ENCODE measurements at places on chromosomes 2 and 18.

DNA sequence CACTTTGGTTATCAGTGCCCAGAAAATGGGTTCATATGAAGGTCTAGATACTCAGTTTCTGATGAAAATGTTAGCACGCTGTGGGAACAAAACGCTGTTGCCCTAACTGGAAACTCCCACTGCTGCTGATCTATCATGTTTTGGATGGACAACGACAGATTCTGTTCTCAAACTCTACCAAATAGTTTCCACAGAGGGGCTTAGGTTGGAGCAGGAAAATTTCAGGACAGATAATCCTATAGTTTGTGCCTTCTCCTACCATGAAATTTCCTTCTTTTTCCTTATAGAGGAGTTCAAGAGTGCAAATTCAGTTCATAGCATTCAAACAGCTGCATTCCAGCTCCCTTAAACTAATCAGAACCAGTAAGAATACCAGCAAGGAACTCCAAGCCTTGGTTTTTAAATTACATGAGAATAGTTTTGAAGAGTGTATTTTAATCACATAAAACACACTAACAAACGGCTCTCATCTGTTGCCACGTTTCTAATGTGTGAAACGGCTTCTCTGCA is 58.7 kb upstream of the RALBP1 start:
- DNase-seq: no peak

DNA sequence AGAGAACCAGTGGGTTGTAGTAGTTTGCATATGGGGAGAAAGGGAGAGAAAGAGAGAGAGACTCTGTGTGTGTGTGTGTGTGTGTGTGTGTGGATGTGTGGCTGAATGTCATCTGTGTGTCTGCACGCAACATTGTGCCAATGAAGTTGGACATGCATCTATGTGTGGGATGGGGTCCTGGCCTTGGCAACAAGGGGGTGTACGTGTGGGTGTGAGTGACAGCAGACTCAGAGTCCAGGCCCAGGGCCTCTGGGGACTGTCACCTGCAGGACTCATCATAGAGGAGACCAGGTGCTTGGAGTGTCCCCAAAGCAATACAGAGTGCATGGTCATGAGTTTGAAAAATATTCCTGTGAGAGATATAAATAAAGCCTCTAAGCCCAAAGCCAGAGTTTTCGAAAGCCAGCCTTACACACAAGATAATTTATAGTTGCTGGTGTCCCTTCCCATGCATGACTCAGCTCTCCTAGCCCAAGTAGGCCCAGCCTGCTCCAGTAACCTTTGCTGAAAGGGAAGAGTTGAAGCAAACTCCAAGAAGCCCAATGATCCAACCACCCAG is 59.9 kb downstream of the TNP1 start:
- DNase-seq: no peak

DNA sequence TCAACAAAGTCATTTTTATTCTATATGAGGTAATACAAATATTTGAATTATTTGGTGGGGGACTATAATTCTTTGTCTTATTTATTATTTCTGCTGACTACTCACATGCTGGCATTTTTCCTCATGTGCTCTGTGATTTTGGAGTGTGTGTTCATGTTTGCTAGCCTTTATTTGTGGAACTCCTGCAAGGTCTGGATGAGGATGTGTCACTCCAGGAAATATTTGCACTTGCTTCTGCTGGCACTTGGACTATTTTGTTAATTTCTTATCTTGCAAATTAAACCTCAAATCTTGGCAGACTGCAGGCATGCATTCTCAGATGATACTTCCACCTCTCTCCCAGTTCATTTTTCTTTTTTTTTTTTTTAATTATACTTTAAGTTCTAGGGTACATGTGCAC is 34.1 kb downstream of the POLI start:
- no peak for DNase-seq

GRCh38 chr2:159863526-159864160 is 65.6 kb upstream of the CD302 start:
- DNase-seq: no peak

DNA sequence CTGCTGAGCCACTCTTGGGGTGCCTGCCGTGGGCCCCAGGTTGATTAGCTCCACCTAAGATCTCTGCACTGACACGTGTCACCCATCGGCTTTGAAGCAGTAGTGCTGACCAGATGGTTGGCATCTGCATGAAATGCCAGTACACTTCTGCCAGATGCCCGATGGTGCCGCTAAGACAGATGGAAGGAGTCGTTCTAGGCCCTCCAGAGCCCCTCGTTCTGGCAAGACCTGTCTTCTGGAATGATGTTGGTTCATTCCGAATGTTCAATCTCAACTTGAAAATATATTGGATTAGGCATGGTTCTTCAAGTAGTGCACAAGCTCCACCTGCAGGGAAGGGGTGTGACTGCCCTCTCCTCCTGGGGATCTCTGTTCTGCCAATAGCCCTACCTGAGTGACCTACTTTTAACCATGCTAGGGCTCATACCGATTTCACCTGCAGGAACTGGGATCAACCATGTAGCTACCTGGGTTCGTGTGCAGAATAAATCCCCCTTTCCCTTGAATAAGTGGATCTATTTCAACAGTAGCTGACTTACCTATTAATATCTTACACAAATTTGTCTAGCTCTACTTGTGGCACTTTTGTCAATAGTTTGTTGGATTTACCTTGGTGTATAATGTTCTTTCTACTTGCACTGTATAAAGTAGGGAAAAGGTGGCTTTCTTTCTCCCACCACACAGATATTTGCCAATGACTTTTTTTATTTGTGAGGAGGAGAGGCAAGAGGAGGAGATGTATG is 342.6 kb downstream of the CTNNA2 start:
- DNase-seq: peak; percentile 53
